ENCODE measurements at places on chromosomes 11 and 22.

DNA sequence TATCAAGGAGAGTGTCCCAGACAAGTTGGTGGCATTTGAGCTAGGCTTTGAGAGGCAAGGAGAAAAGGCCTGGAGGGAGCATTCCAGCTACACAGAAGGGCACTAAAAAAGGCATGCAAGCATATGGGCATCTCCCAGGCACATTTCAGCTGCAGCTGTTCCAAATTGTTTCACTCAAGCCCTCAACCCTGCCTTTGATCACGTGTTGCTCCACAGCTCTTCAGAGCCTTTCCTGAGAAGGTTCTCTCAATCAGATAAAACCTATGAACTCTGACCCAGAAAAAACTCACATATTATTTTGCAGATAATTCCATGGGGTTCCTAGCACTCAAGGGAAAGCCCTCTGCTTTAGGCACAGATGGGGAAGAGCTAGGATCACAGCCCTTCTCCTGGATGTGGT lies 24.4 kb upstream of the HSPA8 start:
- DNase-seq = no peak

- DNase-seq = no peak
These were observed 238.9 kb downstream of the NTM start for GRCh38 chr11:131609337-131609736.

DNA sequence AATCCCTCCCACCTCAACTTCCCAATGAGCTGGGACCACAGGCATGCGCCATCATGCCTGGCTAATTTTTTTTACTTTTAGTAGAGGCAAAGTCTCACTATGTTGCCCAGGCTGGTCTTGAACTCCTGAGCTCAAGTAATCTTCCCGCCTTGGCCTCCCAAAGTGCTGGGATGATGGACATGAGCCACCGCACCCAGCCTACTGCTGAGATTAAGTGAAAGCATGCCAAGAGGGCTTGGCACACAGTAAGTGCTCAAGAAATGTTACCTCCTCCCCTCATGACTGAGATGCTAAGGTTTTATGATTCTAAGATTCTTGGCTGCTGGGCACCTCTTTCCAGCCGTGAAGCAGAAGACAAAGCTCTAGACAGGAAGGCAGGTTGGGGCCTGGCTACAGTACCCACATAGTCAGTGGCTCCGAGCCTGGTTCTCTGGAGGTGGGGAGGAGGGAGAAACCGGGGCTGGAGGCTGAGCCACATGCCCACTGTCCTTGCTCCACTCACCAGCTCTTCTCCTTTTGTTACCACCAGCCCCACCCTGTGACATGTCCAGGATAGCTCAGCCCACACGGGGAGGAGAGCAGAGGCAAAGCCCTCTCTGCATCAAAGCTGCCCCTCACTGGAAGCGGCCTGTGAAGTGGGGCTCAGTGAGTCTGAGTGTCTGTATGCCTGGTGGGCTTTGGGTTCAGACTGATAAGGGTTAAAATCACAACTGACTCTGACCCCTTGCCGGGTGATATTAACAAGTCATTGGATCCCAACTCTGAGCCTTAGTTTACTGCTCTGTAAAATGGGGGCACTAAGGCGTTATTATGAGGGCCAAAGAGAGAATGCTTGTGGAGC lies 12.9 kb downstream of the ARHGEF17 start:
- DNase-seq = no peak

GRCh38 chr11:92297567-92298553 lies 73.2 kb downstream of the FAT3 start:
- DNase-seq = no peak

GRCh38 chr11:86167499-86168164 lies 76.9 kb upstream of the EED start:
- DNase-seq = no peak

GRCh38 chr11:62705413-62705812 lies 1.8 kb downstream of the BSCL2 start:
- no peak for DNase-seq

GRCh38 chr11:93236741-93237675 lies 39.2 kb upstream of the SLC36A4 start:
- DNase-seq = no peak

GRCh38 chr11:14902650-14903350 lies 10.8 kb upstream of the CYP2R1 start:
- DNase-seq = no peak

- DNase-seq = no peak
These were observed 42.1 kb downstream of the PRDM10 start for GRCh38 chr11:129960216-129961214.

- DNase-seq = no peak
These were observed 1.5 kb downstream of the SYT12 start for GRCh38 chr11:67024410-67024809.

GRCh38 chr11:62879235-62879978 lies 1.3 kb upstream of the SLC3A2 start:
- DNase-seq = no peak

GRCh38 chr22:49534386-49534785 lies 293.3 kb downstream of the BRD1 start:
- DNase-seq = no peak

- DNase-seq = no peak
These were observed 630 bp downstream of the CASP4 start for GRCh38 chr11:104967534-104968354.

DNA sequence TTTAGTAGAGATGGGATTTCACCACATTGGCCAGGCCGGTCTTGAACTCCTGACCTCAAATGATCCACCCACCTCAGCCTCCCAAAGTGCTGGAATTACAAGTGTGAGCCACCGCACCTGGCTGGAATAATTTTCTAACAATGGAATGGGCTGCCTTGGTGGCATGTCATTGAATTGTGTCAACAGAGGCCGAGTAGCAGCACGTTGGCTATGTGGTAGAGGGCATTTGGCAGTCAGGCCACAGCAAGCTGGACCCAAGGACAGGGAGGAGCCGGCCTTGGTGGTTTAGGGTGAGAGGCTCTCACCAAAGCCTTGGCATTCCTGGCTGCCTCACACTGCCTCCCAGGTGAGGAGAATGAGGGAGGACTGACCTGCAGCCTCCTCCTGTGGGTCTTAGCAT lies 4.1 kb upstream of the NIPSNAP1 start:
- no peak for DNase-seq

GRCh38 chr11:65422633-65423515 lies at the start of gene NEAT1:
Gene NEAT1, plus strand, starts transcription at chr11:65422798.
- peak; percentile 100 for DNase-seq

Data from sciatic nerve (tissue), 2 donors.